ENCODE measurements at places on chromosomes 4 and X.
A peak's percentile ranks its signal among the peaks of the same experiment; 100 is the strongest.

DNA sequence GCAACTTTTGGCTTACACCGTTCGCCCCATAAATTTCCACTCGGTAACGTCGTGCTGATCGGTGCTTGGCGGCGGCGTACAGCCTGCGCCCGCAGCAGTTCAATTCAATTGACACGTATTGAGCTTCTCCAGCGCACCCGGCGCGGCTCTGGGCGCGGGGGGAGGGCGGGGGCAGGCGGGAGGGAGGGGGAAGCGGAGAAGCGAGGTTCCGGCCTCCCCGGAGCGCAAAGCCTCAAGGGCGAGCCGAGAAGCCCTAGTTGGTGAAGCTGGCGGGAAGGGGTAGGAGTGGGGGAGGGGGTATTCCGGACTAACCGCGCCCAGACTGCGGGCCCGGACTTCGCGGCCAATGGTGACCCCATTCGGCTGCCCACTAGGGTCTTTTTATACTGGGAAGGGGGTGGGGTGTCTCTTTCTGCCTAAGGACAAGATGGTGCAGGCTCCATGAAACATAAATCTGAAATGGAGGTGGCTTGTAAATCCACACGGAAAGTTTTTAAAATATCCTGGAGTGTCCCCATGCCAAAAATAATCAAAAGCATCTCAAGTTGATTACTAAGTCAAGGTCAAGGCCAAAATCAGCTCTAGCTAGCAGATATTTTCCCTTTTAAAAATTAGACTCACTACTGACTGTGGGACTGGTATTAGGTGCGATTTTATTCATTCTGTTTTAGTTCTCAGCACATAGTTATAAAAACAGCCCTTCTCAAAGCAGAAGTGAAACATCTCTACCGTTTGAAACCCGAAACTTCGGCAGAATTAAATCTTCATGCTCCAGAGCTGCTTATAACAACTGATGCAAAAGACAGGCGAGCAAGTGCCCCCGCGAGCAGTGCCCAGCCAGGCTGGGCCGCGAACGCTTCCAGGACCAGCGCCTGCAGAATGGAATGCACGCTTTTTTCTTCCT, 1.5 kb upstream of the BCOR start:
- DNase-seq = peak; percentile 19

GRCh38 chr4:62256479-62256878, 1056.4 kb downstream of the ADGRL3 start:
- no peak for DNase-seq

DNA sequence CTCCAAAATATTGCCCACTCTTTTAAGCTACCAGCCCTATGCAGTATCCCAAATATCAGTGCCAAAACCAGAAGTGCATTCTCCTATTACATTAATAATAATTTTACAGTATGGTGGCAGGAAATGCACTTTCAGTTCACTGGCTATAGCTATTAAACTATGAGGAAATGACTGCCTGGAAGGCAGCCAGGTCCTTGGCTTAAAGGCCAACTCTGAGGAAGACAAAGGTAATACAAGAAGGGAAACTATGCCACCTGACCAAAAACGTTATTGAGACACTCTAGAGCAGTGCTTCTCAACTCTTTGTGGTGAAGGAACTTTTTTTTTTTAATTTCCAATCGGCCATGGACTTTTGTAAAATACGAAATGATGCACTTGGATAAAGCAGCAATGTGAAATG, 133.6 kb upstream of the VAMP7 start:
- no peak for DNase-seq

GRCh38 chrX:34918856-34919255, 23.7 kb upstream of the FAM47B start:
- no peak for DNase-seq

- DNase-seq = no peak
Observed at GRCh38 chrX:153865685-153866084, 20.3 kb downstream of the L1CAM start.

DNA sequence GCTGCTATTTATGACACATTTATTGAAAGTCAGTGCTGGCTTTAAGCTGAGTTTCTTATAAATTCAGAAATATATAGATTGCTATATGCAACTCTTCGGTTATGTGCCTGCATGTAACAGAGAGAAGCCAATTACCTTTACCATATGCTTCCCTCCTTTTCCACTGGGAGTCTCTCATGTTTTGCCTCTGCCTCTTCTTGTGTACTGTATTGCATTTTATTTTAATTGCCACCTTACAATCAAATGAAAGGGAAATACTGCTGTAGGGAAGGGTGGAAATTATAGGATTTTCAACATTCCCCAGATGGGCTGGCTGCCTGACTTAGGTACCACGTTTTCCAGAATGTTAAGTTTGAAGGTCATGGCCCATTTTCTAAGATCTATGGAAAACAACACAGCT, 655.4 kb upstream of the SLIT2 start:
- no peak for DNase-seq

GRCh38 chr4:165539801-165540200, 161.0 kb downstream of the CPE start:
- no peak for DNase-seq

DNA sequence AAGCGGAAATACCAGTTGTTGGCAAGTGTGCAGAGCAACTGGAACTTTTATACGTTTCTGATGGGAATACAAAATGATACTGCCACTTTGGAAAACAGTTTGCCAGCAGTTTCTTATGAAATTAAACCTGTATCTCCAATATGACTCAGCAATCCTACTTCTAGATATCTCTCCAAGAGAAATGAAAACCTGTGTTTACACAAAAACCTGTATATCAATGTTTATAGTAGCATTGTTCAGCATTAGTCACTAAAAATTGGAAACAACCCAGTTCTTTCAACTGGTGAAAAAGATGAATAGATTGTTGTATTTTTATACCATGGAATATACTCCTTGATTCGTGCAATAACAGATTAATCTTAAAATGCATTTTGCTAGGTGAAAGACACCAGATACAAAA, 26.8 kb downstream of the ATP7A start:
- no peak for DNase-seq

- DNase-seq = peak; percentile 65
Observed at GRCh38 chr4:155675709-155676429, 9.2 kb downstream of the GUCY1A1 start.

DNA sequence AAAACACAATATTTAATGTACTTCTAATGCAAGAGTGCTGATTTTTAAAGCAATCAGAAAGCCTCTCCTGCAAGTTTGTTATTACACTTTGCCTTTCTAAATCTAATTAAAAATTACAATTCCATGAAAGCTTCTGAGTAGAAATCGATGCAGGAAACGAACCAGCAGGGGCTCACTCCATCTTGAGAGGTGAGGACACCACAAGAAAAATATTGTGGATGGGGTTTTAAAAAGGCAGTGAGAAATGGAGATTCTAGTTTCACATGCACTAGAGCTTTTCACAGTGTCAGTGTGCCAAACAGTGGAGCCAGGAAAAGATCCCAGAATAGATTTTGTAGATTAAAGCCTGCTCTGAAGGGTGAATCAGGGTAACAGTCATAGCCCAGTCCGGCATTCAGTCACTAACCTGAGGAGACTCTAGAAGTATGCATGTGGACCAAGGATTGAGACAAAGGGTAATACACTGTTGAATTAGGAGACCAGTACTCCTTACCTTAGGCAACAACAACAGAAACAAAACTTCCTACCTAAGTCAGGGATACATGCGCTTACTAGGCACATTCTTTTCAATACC, 362.3 kb downstream of the NAF1 start:
- DNase-seq = no peak

DNA sequence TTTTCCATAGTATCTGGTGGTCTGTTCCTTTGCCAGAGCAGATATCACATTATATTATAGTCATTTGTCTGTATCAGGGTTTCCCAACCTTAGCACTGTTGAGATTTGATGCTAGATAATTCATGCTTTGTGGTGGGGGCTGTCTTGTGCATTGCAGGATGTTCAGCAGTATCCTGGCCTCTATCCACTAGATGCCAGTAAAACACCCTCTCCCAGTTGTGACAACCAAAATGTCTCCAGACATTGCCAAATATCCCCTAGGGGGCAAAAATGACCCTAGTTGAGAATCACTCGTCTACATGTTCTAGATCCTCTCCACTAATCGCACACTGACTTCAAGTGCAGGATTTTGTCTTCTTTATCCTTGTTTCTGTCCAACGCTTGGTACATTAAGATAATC, 160.8 kb downstream of the FANCB start:
- DNase-seq = no peak

DNA sequence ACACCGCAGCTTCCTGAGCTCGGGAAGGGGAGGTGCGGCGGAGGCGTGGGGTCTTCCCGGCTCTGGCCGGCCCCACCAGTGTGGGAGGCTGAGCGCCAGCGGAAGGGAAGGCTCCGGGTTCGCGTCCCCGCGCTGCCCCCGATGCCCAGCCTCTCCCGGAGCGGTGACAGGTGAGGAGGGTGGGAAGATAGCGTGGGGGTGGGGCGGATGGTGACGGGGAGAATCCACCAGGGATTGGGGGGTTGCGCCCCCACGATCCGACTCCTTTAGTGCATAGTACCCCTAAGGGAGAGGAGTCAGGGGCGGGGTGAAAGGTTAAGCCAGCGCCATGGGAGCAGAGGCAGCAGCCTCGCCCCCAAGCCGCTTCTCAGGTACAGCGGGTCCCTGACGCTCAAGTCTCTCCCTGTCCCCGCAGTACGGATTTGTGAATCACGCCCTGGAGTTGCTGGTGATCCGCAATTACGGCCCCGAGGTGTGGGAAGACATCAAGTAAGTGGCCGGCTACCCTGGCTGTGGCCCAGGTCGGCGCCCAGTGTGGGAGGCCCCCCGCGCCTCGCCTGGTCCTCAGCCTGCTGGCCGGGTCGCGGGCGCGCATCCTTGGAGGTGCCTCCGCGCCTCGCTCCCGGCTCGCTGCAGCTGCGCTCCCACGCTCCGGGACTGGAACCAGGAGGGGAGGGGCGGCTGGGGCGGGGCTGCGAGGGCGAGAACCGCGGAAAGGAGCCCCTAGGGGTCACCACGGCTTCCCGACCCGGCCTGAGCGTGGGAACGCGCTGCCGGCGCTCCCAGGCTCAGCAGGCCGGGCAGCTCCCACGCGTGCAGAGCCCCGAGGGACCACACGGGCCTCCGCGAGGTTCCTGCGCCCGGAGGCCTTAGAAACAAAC, 791 bp downstream of the GUCY1B1 start:
- DNase-seq = no peak

- DNase-seq = no peak
Observed at GRCh38 chr4:141220271-141220670, 424 bp upstream of the ZNF330 start.

GRCh38 chrX:145613894-145614293, 203.7 kb upstream of the SLITRK2 start:
- DNase-seq = no peak

GRCh38 chrX:39718981-39719380, 378.8 kb downstream of the BCOR start:
- no peak for DNase-seq

DNA sequence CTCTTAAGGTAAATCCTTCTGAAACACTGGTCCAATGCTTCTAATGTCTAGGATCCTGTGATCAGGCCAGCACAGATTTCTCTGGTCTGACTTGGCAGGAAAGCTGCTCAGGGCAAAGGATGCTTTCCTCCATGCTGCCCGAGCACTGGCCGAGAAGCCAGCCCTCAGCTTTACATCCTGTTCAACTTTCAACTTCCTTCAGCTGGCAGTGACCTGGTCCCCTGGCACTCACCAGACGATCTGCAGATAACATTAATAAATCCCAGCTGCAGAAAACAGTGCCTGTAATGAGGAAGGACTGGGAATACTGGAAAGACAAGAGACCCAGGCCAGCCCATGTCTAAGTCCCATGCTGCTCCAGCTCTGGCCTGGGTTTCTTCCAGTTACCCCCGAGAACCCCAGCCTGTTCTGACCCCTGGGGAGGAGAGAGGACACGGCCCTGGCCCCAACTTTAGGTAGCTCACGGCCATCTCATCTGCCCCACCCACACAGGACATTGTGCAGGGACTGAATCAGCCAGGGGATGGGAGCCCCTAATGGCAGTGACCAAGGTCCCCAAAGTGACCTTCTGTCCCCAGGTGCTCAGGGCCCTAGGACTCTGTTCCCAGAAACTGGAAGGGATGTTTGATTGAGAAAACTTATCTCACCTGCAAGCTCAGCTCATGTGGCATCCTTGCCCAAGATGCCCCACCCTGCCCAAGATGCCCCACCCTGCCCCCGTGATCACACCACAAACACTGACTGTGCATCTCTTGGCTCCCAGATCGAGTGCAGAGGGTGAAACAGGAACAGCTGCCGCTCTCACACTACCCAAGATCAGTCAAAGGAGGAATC, 28.0 kb downstream of the JAKMIP1 start:
- no peak for DNase-seq

GRCh38 chr4:158513256-158513655, 8.4 kb upstream of the RXFP1 start:
- DNase-seq = peak; percentile 23
